ENCODE measurements at places on chromosomes 13 and 19.

- no peak for DNase-seq
Measured at GRCh38 chr13:93872376-93872775, 607.1 kb downstream of the DCT start.

- no peak for DNase-seq
Measured at GRCh38 chr13:56400774-56401173, 739.9 kb upstream of the PRR20A start.

- DNase-seq = no peak
Measured at GRCh38 chr13:33224686-33225085, 60.9 kb downstream of the STARD13 start.

DNA sequence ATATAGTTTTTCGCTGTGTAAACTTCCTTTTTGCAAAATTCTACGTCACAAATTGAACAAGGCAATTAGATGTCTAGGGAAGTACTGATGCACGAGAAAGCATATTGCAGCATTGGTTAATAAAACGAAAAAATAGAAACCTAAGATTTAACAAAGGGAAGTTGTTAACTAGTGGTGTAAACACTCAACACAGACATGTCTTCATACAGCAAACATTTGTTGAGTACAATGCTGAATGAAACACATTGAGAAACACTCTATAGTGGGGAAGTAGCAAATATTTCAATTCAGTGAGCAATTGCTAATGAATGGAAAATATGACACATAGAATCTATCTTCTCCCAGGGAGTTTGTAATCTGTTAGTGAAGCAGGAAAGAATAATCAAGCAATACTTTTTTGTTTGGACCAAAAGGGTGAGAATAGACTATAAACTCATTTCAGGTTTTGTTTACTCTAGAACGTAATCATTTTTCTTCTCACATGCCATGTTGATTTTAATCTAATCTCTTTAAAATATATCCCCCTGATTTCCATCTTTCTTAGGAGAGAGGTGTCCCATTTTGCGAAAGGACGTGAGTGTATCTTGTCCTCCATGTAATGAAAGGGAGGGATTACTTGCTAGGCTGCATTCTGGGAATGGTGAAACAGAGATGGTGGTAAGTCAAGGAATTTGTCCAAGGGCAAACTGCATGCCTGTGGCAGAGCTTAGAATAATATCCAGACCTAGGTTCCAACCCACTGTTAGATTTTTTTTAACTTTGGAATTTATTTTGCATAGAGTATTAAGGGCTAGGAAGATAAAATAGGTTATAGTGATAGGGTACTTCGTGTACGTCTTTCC is 1.7 kb upstream of the ANKRD10 start:
- no peak for DNase-seq

DNA sequence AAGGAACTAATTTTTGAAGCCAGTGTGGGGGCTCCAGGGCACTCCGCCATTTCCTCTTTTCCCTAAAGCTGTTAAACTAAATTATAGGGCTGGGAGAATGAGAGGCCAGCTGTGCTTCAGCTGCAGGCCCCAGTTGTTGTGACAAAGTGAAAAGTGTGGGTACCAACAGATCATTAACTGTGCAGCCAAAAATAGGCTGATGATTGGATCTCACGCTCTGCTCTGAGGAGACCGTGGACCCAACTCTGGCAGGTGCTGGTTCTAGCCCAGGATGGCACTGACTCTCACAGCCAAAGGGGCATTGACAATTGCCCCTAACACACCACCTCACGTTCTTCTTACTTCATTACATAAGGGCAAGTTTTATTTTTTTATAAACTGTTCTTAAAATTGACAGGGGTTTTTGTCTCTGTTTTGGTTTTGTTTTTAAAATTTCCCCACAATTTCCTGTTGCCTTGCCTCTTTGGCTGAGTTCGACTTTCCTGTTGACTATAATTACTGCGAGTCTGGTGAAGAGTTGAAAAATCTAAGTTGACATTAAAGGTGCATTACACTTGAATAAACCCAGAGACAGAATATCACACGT is 391.0 kb downstream of the FGF9 start:
- no peak for DNase-seq

DNA sequence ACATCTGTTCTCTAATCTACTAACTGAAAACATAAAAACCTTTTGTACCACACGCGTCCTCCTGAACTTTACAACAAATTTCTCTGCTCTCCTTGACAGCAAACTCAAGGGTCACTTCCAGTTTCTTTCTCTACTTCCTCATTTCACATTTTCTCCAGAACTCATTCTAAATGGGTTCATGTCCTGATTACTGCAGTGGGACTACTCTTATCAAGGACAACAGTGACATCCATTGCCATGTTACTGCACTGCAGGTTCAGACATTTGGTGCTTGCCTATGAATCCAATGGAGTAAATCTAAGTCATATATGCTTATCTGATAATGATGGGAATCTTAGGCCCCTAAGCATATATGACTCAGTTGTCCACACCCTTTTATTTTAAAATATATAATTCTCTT is 35.3 kb downstream of the FPR3 start:
- no peak for DNase-seq

- no peak for DNase-seq
Measured at GRCh38 chr19:3458229-3459088, 21.9 kb downstream of the SMIM24 start.

- no peak for DNase-seq
Measured at GRCh38 chr13:41302743-41303142, 8.3 kb upstream of the NAA16 start.

- no peak for DNase-seq
Measured at GRCh38 chr13:50179977-50180376, 164.7 kb downstream of the KCNRG start.

Measured in COR-L47 (cell line).